ENCODE measurements at places on chromosomes 7 and 10.

DNA sequence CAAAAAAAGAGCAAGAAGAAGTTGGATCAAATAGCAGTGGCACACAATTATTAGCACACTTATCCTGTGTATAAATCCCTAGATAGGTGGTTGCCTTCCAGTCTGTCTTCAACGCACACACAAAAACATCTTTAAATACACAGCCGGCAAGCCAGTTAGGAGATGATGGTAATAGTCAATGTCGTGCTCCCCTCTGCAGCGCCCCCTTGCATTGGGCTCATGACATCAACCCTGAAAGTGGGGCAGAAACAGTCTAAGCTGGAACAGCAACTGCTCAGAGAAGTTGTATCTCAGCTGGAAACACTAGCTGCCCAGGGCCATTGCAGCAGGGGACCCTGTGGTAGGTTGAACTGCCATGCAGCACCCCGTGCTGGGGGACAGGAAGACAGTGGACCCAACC is 179.5 kb upstream of the YAE1 start:
- DNase-seq, result no peak

DNA sequence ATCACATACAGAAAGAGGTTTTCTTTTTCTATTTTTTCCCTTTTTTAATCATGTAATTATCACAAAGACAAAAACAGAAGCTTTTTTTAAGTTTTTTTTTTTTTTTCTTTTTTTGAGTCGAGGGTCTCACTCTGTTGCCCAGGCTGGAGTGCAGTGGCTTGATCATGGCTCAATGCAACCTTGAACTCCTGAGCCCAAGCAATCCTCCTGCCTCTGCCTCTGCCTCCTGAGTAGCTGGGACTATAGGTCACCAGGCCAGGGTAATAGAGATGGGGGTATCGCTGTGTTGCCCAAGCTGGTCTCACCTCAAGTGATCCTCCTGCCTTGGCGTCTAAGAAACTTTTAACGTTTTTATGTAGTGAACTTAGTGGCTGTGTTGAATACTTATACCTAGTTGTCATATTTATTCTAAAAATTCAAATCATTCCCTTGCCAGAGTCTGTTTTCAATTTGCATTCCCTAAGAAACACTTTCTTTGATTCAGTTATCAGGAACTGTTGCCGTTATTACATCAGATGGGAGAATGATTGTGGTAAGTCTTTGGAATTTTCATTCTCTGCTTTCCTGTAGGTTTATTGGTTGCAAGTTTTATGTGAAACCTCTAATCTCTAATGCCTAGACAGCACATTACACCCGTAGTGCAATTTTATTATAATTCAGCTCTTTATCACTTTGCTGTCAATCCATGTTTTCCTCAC is 1.3 kb downstream of the LSM8 start:
- DNase-seq, result peak; percentile 80

- DNase-seq, result no peak
These were observed 1.5 kb downstream of the TRIL start for GRCh38 chr7:28956608-28957063.

DNA sequence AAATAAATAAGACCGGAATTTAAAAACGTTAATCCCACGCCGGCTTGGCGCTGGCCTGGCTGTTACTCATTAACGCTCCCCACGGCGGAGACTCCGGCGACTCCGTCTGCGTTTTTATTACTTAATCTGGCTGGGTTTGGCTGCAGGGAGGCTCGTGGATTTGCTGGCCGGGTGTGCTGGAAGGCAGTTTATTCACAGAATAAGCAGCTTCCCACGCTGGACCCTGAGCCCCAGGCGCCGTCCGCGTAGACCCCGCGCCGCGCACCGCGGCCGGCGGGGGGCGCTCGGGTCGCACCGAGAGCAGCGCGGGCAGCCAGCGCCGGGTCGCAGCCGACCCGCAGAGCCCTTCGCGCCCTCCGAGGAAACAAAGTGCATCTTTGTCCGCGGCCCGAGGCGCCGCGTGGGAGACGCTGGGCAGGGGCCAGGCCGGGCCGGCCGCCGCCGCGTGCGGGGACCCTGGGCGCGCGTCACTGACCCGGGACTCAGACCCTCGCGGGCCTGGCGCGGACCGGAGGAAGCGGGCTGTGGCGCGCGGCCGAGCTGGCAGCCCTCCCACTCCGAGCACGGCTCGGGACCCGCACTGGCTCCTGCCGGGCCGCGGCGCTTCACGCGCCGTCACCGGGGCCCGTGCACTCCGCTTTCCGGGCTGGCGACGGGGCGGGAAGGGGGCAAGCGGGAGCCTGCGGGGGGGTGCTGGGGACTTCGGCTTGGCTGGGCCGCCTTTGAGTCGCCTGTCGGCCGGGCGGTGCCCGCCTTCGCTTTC is 587 bp upstream of the GRK5 start:
- DNase-seq, result peak; percentile 68

DNA sequence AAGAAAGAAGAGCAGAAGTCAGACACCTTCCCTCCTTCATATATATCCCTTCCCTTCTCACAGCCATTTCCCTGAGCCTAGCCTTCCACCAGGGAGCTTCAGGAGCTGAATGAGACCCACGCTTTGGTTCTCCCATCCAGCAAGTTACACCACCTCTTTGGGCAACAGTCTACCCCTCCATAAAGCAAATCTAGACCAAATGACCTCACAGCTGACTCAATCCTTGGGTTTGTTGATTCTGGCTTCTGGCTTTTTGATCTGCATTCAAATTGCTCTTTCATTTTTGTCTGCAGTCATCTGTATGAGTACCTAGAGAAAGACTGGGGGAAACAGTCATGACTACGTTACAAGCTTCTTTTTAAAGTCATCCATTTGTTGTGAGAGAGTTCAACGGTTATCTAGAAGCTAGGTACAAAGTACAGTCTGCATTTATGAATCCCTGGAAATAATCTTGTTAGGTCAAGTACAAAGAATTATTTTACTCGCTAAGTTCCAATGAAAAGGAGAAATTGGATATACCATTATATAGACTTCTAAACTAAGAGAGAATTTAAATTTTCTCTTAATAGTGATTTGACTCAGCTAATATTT is 86.3 kb downstream of the RAB11FIP2 start:
- peak; percentile 13 for DNase-seq

DNA sequence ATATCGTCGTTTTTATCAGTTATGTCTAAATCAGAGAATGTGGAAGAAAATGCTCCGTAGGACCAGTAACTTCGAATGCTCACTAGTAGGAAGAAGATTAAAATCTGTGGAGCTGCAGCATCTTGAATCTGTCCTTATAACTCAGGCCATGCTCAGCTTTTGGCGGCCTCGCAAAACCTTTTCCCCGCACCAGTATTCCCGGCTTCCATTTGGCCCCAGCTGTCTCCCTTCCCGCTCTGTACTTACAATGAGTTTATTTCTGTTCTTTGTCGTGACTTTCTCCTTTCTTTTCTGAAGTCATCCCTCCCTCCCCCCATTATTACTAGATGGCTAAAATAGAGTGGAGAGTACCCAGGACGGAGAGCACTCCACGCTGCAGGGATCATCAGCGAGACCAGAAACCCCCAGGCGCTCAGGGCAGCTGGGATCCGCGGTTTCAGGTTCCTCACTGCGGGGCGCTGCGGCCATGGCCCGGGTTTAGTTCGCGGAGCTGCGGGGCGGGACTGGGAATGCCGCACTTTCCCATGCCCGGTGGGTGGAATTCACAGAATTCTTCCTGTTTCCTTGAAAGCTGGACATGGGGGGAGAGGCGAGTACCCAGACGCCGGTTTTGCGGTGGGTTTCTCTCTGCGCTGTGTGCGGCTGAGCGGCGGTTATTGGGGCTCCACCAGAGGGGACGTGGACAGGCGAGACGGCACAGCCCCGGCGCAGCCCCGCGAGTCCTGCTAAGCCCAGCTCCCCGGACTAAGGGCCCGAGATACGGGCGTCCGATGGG is 183.5 kb downstream of the POM121L12 start:
- DNase-seq, result no peak

- no peak for DNase-seq
These were observed 5.1 kb upstream of the SP4 start for GRCh38 chr7:21422751-21423150.

- DNase-seq, result peak; percentile 44
These were observed 41.4 kb downstream of the GSDME start for GRCh38 chr7:24715661-24716479.

DNA sequence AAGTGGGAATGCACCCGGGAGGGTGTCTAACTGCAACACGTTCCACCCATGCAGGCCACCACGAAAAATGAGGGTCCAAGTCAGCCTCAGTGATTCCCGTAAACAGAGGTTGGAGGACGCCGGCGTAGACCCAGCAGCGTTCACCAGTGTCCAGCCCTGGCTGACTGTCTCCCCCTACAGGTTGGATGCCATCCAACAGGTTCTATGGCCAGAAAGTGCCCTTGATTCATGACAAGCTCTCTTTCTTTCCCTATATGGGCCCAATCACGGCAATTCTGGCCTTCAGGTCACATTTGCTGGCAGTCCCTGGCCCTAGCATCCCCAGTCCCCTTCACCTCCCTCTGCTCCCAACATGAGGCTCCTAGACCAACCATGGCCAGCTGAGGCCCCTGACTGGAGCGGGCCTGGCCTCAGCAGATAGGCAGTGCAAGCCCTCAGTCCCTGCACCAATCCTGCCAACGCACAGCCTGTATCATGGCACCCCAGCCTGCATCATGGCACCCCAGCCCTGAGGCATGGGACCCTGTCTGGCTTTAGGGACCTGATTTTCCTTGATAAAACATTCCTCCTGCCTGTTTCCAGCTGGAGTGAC is 227.4 kb downstream of the GRID1 start:
- DNase-seq, result no peak

- DNase-seq, result peak; percentile 99
These were observed 458.6 kb upstream of the KLF6 start for GRCh38 chr10:4243651-4244050.

GRCh38 chr10:75852851-75853484 is 421.5 kb downstream of the LRMDA start:
- peak; percentile 2 for DNase-seq

- no peak for DNase-seq
These were observed 84.4 kb upstream of the ANLN start for GRCh38 chr7:36305226-36305625.

- no peak for DNase-seq
These were observed 28.6 kb upstream of the RASGEF1A start for GRCh38 chr10:43295436-43295835.

GRCh38 chr10:31390804-31391203 is 71.8 kb downstream of the ZEB1 start:
- no peak for DNase-seq

DNA sequence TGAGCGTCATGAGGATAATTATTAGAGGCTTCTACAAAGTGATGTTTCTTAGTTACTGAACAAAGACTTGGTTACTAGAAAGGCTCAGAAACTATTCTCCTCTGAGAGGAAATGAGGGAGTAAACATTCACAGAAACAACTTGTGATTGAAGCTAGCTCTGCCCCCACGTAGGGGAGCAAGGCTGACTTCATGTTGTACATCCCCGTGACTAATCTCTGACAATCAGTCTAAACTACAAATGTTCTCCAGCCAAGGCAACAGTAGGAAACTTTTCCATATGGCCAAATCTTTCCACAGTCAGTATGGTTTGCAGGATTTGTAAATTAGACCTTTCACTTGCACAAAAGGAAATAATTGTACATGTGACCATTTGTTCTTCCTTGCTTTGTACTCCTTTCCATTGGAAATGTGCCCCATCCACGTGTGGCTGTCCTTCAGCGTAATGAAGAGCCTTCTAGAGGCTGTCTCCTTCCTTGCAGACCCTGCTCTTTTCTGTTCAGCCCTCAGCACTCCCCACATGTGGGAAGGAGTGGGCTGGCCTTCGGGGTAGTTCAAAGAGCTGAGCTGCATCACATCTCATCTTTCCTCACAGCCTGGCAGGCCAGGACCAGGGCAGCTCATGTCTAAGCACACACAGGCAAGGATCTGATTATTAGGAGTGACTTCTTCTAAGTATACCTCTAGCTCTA is 93.5 kb downstream of the PCGF5 start:
- peak; percentile 75 for DNase-seq

DNA sequence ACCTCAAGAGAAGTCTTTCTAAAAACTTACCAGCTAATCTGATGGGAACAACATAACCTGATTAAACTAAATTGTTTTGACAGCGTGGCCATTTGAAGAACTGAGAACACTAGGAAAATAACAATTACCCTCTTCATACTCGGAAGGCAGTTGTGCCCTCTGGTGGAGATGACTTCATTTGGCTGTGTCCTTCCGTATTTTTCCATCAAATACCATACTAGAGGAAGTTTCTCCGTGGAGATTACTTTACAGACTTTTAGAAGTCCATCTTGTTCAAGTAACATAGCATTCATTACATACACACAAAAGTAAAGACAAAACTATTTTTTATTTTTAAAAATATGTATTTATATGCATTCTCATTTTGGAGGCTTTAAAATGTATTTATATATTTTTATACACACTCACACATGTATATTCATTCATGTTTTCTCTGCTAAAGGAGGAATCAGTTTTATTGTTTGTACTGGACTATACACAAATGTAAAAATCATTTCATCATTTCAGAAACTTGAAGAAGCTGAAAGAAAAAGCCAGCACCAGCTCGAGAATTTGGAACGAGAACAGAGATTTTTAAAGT is 25.2 kb downstream of the SMNDC1 start:
- DNase-seq, result peak; percentile 69

DNA sequence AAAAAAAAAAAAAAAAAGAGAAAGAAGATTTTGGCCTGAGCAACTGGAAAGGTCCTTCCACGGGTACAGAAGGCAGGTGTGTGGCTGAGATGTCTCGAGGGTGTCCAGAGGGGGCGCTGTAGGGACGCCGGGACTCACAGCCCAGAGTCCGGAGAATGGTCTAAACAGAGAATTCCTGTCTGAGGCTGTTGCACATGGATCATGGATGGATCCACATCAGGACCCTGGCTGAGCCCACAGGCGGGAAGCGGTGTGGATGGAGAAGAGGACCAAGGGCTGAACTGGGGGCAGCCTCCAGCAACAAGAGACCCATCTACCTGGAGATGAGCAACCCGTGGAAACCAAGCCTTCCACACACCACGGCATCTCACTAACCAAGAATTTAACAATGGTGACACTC is 55.0 kb downstream of the PKD1L1 start:
- no peak for DNase-seq

DNA sequence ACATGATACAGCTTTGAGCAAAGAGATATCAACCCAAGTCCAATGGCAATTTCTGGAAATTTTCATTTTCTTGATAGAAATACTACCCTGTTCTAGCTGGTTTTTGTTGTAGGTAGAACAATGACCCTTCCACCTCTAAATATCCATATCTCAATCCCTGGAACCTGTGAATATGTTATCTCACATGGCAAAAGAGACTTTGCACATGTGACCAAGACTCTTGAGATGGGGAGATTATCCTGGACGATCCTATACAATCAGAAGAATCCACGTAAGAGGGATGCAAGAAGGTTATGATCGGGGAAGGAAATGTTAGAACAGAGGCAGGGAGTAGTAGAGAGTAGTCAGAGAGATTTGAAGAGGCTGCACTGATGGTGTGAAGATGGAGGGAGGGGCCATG is 124.9 kb downstream of the CCDC71L start:
- no peak for DNase-seq

GRCh38 chr10:29634764-29635625 is at the start of gene SVIL:
Gene SVIL (minus strand): TSS chr10:29634971. CDS start chr10:29555058, 79,913 bp downstream.
- peak; percentile 74 for DNase-seq

DNA sequence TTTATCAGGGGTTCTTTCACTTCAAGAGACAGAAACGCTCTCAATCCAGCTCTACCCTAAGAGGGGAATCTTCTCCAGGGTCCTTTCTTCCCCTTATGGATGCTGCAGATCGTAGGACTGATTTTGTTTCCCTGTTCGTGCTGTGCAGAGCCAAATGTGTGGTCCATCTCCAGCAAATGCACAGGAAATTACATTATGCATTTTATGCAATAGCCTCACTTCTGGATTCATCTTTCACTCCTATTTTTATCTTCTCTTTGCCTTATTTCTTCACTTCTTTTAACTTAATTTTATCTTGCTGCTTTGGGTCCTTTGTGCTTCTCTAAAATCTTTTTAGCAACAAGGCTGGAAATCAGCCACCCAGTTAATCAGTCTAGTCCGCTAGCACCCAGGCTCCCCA is 184.5 kb upstream of the INHBA start:
- DNase-seq, result peak; percentile 11

- no peak for DNase-seq
These were observed 157.3 kb upstream of the AUTS2 start for GRCh38 chr7:69440976-69441375.
